GM18507 (cell line): ENCODE measurements at places on chromosomes 5 and 9.

DNA sequence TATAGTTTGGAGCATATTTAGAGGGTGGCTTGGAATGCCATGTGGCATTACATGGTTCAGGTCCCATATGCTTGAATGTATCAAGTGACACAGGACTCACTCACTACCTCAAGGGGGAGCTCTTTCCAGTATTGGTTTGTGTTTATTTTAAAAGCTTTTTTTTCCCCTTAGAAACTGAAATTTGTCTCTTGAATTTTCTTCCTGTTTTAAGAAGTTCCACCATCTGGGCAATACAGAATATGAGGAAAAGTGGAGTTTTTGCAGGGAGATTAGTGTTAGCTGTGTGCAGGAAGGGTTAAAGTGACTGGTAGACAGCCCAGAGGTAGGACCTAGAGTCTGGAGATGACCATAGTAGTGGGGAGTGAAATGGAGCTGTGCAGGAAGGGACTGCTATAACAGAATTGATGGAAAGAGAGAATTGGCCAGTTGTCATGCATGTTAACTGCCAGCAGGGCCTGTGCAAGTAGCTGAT, 36.6 kb downstream of the CTNNA1 start:
- DNase-seq = peak; percentile 22

DNA sequence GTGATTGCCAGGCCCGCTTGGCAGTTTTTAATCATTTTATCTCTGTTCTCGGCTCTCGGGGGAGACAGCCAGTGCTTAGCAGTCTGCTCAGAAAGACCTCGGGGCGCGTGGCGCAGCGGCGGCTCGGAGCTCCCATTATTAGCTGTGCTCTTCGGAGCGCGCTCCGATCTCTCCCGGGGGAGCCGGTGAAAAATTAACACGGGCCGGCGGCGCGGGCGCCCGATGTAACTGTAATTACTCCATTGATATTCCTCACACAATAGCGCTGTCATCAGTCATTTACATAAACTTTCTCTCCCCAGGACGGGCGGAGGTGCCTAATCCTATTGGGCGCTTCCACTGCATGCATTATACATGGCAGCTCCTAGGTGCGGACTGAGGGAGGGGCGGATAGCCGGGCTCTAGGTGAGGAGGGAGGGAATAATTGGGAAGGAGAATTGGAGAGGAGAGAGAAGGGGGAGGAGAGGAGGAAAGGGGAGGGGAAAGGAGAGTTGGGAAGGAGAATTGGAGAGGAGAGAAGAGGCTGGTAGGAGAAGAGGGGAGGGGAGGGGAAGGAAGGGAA, 24.9 kb downstream of the LMX1B start:
- no peak for DNase-seq

DNA sequence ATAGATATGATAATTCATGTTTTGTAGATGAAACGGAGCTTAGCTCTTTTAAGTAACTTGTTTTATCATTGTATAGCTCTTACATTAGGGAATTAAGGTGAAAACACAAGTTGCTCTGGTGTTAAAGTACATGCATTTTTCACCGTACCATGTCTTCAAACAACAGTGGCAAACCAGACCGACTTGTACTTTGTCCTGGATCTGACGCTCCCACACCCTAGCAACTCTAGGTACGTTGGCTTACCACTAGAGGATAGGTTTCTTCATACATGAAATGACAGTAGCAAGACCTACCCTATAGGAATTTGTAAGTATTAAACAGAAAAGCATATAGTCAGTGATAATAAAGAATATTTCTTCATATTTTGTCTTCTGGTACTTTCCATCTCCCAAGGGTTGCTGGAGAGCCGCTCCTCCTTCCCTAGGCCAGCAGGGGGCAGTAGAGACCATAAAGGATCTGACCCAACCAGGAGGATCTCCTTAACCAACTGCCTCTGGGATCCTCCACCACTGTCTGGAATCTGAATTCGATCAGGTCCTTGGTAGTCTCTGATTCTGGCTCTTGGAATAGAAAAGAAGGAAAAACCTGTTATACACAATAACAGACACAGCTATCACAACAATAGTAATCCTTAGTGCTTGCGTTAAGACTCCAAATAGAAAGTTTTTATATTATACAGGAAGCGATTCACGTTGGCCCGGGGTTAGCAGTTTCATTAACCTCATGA, 136.7 kb downstream of the CAVIN4 start:
- DNase-seq = peak; percentile 26

- DNase-seq = no peak
Observed at GRCh38 chr9:121598965-121599871, 52.2 kb upstream of the DAB2IP start.

DNA sequence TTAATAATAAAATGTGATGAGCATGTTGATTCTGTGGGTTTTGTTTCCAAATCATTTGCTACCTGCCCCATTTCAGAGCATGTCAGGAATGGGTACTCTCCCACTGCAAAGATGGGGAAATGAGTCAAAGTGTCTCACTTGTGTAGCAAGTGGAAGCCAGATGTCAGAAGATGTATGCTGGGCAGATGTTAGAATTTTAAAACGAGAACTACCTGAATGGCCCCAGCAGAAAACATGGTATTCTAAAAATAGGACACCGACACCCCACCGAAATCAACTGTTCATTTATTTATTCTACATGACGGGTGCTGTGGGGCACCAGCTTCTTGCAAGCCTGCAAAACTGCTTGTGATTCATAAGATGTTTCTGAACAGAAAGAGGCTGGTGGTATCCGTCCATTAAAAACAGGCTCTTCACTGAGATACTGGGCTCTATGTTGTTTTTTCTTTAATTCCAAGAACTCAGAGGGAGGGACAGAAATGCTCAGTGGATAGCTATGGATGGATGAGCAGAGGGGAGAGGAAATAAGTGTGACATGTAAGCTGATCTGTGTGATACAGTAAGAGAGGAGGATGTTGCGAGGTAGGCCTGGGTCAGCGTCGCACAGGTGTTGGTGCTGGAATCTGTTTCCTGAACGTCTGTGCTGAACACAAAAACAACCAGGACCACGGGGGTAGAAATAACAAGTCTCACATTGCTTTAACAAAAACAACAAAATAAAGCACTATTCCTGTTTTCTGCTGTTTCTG, 157.2 kb downstream of the EFNA5 start:
- DNase-seq = no peak

- no peak for DNase-seq
Observed at GRCh38 chr9:123756484-123757106, 173.3 kb downstream of the DENND1A start.

DNA sequence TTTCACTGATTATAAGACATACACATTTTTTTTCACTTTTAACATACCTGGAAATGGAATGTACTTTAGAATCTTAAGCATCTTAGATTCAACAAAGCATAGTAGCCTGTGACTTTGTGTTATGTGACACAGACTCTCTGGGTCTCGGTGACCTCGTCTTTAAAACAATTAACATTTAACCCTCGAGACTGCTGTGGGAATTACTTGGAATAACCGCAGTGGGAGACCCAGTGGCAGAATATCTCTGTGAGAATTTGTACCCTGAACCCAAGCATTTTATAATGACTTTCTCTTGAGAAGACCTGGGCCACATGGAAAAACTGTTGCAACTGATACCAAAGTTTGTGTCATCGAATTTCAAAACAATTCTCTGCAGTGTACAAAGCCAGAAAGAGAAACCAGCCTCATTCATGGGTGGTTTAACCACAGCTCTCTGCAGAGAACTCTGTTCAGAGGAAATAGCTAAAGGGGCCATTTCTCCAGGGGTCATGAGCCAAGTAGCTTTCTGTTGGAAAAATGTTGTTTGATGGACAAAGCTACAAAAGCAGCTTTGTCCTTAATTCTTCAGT, 10.0 kb upstream of the RETREG1 start:
- DNase-seq = no peak
